ENCODE measurements at places on chromosomes 4 and X. TPM values are rescaled to one million over a fixed set of nuclear protein-coding genes. Genes with fewer than 3 reads are reported as not detected.

SLIT2 gene
- total RNA-seq, result 2.0 TPM

CT45A3 gene
- total RNA-seq, result not detected

GAGE12E gene
- total RNA-seq, result not detected

TMSB15C gene
- 0.89 TPM for total RNA-seq

SHROOM4 gene
- 2.2 TPM for total RNA-seq

HSD17B13 gene
- 0.77 TPM for total RNA-seq

FGF13 gene
- 2.1 TPM for total RNA-seq

RAB33A gene
- not detected for total RNA-seq

PRICKLE3 gene
- total RNA-seq, result 25.5 TPM

TRMT10A gene
- 10.6 TPM for total RNA-seq

VCX3B gene
- not detected for total RNA-seq

CXCL13 gene
- 1.1 TPM for total RNA-seq

PF4V1 gene
- not detected for total RNA-seq

TGIF2LX gene
- not detected for total RNA-seq

NAT8L gene
- 0.17 TPM for total RNA-seq

BCAP31 gene
- total RNA-seq, result 217 TPM

GIMD1 gene
- total RNA-seq, result not detected

PLXNB3 gene
- total RNA-seq, result 3.7 TPM

TLR8 gene
- 0.35 TPM for total RNA-seq

SPACA5 gene
- total RNA-seq, result not detected

ARR3 gene
- total RNA-seq, result not detected

ITIH6 gene
- not detected for total RNA-seq

VCX2 gene
- total RNA-seq, result not detected

GRK4 gene
- total RNA-seq, result 0.77 TPM

XK gene
- 25.2 TPM for total RNA-seq
